ENCODE measurements at places on chromosomes 16 and 17. TPM values are rescaled to one million over a fixed set of nuclear protein-coding genes. Genes with fewer than 3 reads are reported as not detected.

The SNAI3 gene
- 5.8 TPM for total RNA-seq

DNA sequence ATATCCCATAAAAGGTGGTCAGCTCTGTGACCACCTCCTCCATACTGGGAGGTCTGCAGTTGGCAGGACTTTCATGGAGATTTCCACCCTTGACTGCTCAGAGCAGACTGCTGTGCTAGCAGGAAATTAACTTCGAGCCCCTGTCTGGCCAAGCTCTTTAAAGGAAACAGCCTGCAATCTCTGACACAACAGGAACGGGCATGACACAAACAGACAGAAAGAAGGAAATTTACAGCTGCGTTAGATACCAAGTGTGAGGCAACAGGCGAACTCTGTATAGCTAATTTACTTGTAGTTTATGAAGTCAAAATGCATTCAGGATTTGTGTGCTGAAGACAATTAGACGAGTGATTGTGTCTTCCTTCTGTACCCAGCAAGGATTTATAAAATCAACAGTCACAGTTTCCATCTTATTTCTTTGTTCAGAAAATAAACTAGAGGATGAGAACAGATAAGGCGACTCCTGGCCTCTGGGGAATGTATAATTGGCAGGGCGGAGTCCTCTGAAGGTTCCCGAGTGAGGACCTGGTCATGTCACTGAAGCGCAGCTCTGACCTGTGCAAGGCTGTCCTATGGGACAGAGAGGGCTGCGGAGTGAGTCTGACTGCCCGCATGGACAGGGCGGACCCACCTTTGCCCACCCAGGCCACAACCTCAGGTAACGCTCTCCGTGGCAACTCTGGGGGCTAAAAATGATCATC, 16.1 kb downstream of the WIPI1 start:
- no peak for DNase-seq
- peaks cover 41% of the 10 kb centered on the region for H3K4me1 ChIP-seq
- peaks cover under 1% of the 10 kb centered on the region for H3K36me3 ChIP-seq
- no peaks in the 10 kb centered on the region for H3K27me3 ChIP-seq

GRCh38 chr17:4313221-4314114, 49.7 kb upstream of the ANKFY1 start:
- DNase-seq = no peak
- peaks cover 3% of the 10 kb centered on the region for H3K36me3 ChIP-seq
- peak overlapping the region; percentile 73 for H3K27ac ChIP-seq
- H3K4me1 ChIP-seq = peaks cover 67% of the 10 kb centered on the region
- no peaks in the 10 kb centered on the region for H3K27me3 ChIP-seq

The OR4D1 gene
- total RNA-seq = 0.17 TPM

GRCh38 chr17:65028545-65028843, 28.0 kb downstream of the GNA13 start:
- peaks cover 76% of the 10 kb centered on the region for H3K4me1 ChIP-seq
- peak overlapping the region; percentile 36 for H3K4me3 ChIP-seq
- no peaks in the 10 kb centered on the region for H3K27me3 ChIP-seq
- peaks cover 13% of the 10 kb centered on the region for H3K36me3 ChIP-seq
- peak; percentile 26 for DNase-seq
- peak overlapping the region; percentile 96 for H3K27ac ChIP-seq

The LIG3 gene
- 48.7 TPM for total RNA-seq

DNA sequence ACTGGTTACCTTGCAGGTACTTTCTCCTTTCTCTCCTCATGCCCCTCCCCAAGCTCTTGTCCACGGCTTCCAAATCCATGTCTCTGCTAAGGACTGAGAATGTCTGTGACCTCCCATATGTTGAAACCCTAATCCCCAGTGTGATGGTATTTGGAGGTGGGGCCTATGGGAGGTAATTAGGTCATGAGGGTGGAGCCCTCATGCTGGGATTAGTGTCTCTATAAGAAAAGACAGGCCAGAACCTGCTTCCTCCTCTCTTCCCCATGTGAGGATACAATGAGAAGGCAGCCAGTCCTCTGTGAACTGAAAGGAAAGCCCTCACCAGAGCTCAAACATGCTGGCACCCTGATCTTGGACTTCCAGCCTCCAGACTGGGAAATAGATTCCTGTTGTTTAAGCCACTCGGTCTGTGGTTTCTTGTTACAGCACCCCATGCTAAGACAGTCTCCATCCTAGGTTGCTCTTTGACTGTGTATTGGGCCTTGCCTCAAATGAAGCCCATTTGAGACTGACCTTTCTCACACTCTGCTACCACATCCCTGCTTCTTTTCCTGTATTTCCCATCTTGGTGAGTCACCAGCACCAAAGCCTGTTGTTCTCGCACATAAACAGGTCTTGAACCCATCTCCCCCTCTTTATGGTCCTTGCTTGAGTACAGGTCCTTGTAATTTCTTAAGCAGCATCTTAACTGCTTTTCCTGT, 135.0 kb downstream of the CDK5R1 start:
- no peak overlapping the region for H3K27ac ChIP-seq
- no peaks in the 10 kb centered on the region for H3K27me3 ChIP-seq
- no peaks in the 10 kb centered on the region for H3K36me3 ChIP-seq
- H3K4me3 ChIP-seq = no peak overlapping the region

The HES7 gene
- 2.5 TPM for total RNA-seq

DNA sequence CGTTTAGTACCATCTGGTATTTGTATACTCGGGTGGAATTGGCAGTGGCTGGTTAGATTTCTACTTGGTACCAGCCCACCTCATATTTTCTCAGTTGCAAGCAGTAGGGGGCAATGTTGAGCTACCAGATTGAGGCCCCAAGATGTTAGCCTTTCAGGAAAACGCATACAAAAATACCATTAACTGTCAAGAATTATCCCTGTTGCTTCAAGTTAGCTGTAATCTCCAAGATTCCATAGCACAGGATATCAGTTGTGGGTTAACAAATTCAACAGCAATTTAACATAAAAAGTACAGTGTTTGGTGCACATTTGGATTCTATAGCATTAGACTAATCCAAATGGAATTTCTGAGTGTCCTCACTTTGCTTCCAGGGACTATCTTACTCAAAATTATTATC, 188.2 kb downstream of the FTO start:
- H3K27ac ChIP-seq = no peak overlapping the region
- no peak overlapping the region for H3K4me3 ChIP-seq
- no peaks in the 10 kb centered on the region for H3K27me3 ChIP-seq
- DNase-seq = peak; percentile 63
- peaks cover 11% of the 10 kb centered on the region for H3K4me1 ChIP-seq

- peaks cover 2% of the 10 kb centered on the region for H3K36me3 ChIP-seq
- H3K4me3 ChIP-seq = no peak overlapping the region
- H3K27ac ChIP-seq = peak overlapping the region; percentile 76
Observed at GRCh38 chr16:79628988-79629387, 28.5 kb upstream of the MAF start.

DNA sequence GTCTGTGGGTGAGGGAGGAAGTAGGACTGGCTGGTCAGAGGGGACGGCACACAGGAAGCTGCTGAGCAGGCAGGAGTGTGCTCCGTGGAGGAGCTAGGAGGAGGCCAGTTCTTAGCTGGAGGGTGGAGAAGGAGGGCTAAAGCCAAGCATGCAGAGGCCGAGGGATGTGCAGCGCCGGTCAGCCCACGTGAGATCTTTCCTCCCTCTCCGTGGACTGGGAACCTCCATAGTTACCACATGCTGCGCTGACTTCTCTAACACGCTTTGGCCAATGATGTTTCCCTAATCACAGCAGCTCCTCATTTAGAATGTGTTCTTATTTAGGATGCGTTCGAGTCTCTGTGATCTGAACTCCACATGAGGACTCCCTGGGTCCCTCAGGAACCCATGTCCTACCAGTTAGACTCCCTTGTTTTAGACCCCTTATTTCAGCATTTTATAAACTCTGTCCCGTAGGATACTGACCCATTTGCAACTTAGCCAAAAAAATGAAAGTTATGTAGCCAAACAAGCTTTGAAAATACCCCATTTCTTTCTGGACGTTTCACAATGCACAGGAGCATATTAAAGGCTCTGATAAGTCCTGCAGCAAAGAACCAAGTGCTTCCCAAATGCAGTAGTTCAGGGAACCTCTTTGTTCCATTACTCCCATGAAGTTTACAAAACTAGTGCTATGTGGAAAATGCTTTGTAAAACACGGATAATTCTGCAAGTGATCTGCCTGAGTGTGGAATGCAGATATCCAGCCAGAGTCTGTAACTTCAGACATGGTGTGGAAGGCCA, 51.4 kb downstream of the IRF8 start:
- H3K4me1 ChIP-seq = peaks cover 34% of the 10 kb centered on the region
- H3K36me3 ChIP-seq = no peaks in the 10 kb centered on the region
- no peak for DNase-seq
- no peak overlapping the region for H3K27ac ChIP-seq

The LRRC36 gene
- total RNA-seq = 0.63 TPM

- H3K36me3 ChIP-seq = no peaks in the 10 kb centered on the region
- DNase-seq = no peak
- H3K4me3 ChIP-seq = no peak overlapping the region
- no peaks in the 10 kb centered on the region for H3K27me3 ChIP-seq
- H3K27ac ChIP-seq = no peak overlapping the region
Observed at GRCh38 chr16:30837904-30838303, 50.9 kb upstream of the ZNF629 start.

GRCh38 chr17:4840893-4841242, 7.7 kb downstream of the MINK1 start:
- DNase-seq = peak; percentile 50
- H3K36me3 ChIP-seq = peaks cover 3% of the 10 kb centered on the region
- H3K4me1 ChIP-seq = peaks cover 54% of the 10 kb centered on the region
- H3K4me3 ChIP-seq = no peak overlapping the region

- no peaks in the 10 kb centered on the region for H3K27me3 ChIP-seq
- H3K4me3 ChIP-seq = no peak overlapping the region
- DNase-seq = peak; percentile 8
- H3K27ac ChIP-seq = peak overlapping the region; percentile 38
- peaks cover 3% of the 10 kb centered on the region for H3K36me3 ChIP-seq
Observed at GRCh38 chr17:2688351-2689342, 22.9 kb downstream of the CLUH start.

- no peaks in the 10 kb centered on the region for H3K36me3 ChIP-seq
- no peak overlapping the region for H3K4me3 ChIP-seq
- H3K27me3 ChIP-seq = peaks cover 2% of the 10 kb centered on the region
- H3K27ac ChIP-seq = no peak overlapping the region
Observed at GRCh38 chr17:13560935-13561334, 40.8 kb downstream of the HS3ST3A1 start.

- no peak for DNase-seq
- H3K4me3 ChIP-seq = no peak overlapping the region
- no peaks in the 10 kb centered on the region for H3K4me1 ChIP-seq
- H3K27me3 ChIP-seq = peaks cover 3% of the 10 kb centered on the region
Observed at GRCh38 chr16:85202631-85203461, 90.6 kb upstream of the CIBAR2 start.

- H3K4me3 ChIP-seq = no peak overlapping the region
- H3K36me3 ChIP-seq = peaks cover 13% of the 10 kb centered on the region
- H3K27ac ChIP-seq = no peak overlapping the region
Observed at GRCh38 chr16:89956505-89957215, 8.1 kb downstream of the DEF8 start.

DNA sequence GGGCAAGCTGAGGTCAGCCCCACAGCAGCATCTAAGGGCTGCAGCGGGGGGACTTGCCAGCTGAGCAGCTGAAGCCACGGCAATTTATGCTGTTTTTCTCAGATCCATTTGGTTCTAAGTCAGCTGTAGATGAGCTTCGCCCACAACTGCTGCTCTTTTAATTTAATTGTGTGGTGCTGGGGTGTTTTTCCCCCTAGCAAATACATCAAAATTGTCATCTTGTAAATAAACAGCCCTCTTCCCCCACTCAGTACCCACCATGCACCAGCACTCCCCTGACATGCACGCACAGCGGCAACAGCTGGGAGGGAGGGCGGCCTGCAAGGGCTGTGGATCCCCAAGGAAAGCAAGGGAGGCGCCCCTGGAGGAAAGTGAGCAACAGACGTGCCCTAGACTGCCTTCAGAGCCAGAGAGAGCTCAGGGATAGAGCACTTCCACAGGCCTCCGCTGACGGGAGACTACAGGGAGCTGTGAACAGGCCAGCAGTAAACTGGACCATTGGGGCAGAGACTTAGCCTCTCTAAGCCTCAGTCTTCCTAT, 149.5 kb downstream of the TMEM132E start:
- no peak for DNase-seq
- no peaks in the 10 kb centered on the region for H3K4me1 ChIP-seq
- H3K27me3 ChIP-seq = peaks cover 2% of the 10 kb centered on the region
- H3K27ac ChIP-seq = no peak overlapping the region

DNA sequence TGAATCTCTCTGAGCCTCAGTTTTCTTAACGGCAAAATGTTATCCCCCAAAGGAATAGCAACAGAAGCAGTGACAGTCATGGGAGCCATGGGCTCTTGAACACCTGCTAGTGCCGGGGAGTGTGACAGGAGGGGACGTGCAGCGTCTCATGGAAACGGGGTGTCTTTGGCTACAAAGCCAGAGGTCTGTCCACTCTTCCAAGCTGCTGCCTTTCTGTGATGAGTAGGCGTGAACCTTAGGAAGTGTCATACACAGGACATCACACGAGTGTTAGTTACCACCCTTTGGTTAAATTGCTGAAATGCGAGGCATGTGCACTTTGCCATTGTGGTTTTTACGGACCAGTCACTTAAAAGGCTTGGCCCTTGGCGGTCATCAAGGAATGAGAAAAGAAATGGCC, 93.4 kb downstream of the IRF8 start:
- no peak for DNase-seq
- H3K27ac ChIP-seq = no peak overlapping the region
- peaks cover 50% of the 10 kb centered on the region for H3K4me1 ChIP-seq
- no peak overlapping the region for H3K4me3 ChIP-seq

DNA sequence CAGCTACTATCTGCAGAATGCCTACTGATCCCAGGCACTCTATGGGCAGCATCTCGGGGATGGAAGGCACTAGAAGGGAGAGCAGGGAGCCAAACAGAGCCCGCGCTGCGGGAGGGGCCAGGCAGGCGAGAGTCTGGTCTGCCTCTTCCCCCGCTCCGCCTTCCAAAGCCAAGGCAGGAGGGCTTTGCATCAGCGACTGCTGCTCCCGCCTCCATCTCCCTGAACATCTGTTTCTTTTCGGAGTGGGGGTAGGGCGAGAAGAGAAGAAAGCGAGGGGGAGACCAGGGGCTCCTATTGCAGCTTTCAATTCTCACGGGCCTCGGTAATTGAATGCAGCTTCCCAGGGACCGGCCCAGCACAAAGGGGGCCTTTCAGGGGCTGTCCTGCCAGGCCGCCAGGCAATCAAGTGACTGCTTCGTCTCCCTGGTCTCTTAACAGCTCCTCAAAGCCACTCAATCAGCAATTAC, 31.4 kb upstream of the CDC42EP4 start:
- H3K27ac ChIP-seq = no peak overlapping the region
- peaks cover 6% of the 10 kb centered on the region for H3K4me1 ChIP-seq
- H3K27me3 ChIP-seq = peaks cover 2% of the 10 kb centered on the region
- no peak overlapping the region for H3K4me3 ChIP-seq
- no peak for DNase-seq
- H3K36me3 ChIP-seq = no peaks in the 10 kb centered on the region
